ENCODE measurements at places on chromosomes 4 and X. TPM values are rescaled to one million over a fixed set of nuclear protein-coding genes. Genes with fewer than 3 reads are reported as not detected.

NIPAL1 gene
- total RNA-seq, result 0.53 TPM

TMPRSS11A gene
- total RNA-seq, result not detected

TREX2 gene
- not detected for total RNA-seq

NXF2B gene
- not detected for total RNA-seq

KLF3 gene
- total RNA-seq, result 20.6 TPM

ATP2B3 gene
- 0.10 TPM for total RNA-seq

STARD8 gene
- total RNA-seq, result 13.2 TPM

DNA sequence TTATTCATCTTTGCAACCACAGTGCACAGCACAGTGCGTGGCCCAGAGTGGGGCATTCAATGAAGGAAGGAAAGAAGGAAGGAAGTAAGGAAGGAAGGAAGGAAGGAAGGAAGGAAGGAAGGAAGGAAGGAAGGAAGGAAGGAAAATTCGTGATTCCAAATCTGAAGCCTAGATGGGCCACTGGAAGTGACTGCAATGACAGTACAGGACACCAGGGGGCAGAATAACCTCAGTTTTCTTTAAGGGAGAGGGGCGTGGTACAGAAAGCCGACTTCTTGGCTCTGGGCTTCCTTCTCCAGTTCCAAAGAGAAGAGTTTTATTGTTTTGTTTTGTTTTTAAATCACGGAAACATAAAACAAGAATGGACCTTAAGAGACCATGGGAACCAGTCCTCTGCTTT, 47.8 kb downstream of the APLN start:
- DNase-seq, result peak; percentile 42

DNA sequence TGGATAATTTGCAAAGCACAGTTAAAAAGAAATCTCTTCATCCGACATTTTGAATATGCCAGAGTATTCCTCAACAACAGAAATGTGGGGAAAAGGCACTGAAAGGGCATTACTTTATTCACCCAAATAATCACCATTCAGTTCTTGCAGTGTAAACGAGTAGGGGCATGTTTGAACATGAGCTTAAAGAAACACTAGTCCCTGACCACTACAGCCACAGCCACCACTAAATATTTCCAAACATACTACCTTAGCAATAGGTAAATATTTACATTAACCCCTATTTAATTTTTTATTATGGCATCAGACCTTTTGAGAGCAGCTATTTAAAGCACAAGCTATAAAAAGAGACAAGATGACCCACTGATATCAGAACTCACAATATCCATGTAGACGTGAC, 27.6 kb downstream of the MCF2 start:
- no peak for DNase-seq

DNA sequence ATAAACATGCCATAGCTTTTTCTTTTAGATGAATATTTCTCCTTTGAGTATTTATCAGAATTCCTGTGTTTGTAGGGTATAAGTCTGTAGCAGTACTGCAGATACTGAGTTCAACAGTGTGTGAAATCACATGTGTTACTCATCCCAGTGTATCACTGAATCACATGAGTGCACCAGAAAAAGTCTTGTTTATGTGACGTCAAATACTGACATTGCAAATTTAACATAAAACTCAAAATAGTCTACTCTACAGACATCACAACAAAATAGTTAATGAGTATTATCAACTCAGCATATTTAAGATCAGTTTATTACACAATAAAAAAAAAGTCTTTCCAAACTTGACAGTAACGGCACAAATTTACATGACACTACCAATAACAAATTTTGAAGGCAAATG, 221.3 kb downstream of the DCTD start:
- DNase-seq, result no peak

DNA sequence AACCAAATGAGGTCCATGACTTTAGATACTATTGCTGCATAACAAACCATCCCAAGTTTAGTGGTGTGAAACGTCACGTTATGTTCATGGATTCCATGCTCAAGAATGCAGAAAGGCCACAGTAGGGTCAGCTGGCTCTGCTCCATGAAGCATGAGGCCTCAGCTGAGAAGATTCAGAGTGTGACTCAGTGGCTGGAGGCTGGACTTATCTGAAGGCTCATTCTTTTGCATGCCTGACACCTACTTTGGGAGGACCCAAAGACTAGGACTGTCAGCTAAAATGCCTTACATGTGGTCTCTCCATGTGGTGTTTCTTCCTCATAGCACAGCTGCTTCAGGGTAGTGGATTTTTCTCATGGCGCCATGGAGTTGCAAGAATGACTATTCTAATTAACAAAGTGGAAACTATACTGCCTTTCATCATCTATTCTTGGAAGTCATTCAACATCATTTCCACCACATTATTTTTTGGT, 11.5 kb upstream of the CCDC149 start:
- DNase-seq, result no peak

- no peak for DNase-seq
Measured at GRCh38 chrX:53244610-53245009, 19.6 kb upstream of the KDM5C start.

DNA sequence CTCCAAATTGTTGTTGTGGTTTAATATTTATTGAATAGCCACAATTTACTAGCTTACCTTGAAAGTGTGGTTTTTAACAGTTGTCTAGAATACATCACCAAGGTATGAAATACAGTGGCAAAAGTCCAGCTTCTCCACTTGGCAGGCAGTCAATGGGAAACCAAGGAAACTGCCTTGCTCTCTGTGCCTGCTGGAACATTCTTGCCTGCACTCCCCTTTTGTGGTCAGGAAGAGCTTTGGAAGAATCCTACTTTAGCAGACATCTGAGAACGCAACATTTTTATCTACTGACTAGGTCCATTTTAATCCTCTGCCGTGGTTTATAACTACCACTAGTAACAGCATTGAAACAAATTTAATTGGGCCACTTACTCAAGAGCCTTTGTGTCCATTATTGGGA, 64.5 kb downstream of the TENM3 start:
- no peak for DNase-seq

DNA sequence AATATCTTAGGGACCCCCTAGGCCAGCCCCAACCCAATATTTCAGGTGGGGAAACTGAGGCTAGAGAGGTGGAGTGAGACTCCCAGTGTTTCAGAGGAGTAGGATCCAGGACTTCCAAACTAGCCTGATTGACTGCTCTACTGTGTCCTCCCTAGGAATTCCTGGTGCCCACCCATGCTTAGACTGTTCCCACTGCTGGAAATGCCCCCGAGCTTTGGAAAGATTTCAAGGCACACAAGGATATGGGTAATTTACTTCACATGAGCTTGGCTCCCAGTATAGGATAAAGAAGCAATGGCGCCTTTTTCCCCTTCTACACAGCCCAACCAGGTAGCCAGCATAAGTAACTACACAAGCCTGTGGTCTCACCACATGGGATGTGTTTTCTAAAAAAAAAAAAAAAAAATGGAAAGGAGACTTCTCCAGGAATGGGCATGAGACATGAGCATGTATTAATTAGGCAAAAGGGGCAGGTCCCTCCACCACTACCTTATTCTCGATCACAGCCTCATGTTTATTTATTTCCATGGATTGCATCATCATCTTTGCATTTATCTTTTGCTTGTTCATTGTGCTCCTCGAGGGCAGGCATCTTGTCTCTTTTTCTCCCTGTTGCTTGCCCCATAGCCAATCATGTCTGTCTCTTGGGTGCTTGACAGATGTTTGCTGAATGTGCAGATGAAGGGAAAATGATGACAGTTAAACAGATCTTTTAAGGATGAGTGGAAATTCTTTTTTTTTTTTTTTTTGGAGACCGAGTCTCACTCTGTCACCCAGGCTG, 66.7 kb downstream of the DRD5 start:
- no peak for DNase-seq

DNA sequence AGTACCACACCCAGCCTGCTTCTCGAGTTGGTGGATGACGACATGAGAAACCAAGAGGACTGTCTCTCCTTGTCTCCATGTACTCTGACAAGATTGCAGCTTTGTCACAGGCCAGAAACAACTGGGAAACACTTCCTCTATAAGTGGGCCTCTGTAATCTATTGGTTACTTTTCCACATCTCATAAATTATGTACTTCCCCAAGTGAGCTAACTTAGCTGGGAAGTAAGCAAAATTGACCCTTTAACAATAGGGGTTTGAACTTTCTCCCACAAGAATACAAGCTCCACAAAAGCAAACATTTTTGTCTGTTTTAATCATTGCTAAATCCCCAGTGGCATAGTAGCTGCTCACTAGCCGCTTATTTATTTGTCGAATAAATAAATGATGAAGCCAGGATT, 14.1 kb upstream of the USO1 start:
- DNase-seq, result no peak

- no peak for DNase-seq
Measured at GRCh38 chrX:153974726-153975286, 2.3 kb downstream of the TMEM187 start.

DNA sequence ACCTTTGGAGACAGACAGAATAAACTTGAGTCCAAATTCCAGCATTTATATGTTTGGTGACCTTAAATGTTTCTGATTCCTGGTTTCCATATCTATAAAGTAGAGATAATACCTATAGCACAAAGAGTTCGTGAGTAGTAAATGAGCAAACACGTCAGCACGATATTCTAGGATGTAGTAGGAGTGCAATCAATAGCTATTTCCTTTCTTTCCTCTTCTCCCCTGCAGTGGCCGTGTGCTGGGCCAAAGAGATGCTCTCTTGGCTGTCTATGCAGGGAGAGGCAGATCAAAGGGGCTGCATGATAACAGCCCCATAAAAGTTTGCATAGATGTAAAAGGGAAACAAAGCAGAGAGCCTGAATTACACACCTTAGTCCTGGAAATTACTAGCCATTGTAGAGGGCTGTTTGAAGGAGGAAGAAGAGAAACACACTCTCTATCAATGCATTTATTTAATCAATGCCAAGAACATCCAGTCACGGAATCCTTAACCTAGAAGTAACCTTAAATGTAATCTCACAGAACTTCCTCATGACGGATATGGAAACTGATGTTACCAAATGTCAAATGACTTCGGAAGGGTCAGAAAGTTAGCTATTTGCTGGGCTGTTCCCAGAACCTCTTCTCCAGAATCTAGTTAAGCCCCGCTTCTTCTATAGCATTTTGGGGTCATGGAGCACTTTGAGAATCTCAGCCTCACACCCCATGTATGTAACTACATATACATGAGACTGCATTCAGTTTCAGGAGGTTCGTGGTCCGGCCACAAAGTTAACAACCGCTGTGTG, 35.5 kb upstream of the PLAC8 start:
- DNase-seq, result no peak

DNA sequence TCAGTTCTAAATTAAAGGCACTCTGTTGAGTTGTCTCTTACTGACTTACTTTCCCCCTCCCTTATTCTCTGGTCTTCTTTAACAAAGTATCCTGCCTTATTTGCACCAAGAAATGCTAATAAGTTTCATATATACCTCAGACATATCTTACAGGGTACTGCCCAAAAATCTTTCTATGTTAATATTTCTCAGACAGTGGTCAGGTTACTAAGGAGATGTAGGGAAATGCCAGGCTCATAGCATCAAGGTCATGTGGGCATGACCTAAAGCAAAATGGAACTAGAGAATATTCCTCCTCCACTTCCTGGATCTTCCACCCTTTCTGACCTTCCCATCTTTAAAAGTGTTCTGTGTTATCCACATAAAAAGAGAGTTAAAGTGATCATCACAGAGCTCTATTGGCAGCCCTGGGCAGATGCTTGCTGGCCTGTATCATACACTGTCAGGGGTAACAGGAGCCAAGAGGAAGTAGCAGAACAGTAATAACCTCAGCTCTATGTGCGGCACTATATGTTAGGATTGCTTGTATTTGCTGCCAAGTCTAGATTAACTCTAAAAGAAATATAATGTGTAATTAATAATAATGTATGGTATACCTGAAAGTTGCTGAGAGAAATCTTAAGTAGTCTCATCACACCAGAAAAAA, 74.3 kb downstream of the IQCM start:
- DNase-seq, result no peak

GRCh38 chr4:54945838-54946237, 179.6 kb downstream of the KDR start:
- no peak for DNase-seq

- no peak for DNase-seq
Measured at GRCh38 chr4:88719381-88719780, 21.8 kb upstream of the NAP1L5 start.

DNA sequence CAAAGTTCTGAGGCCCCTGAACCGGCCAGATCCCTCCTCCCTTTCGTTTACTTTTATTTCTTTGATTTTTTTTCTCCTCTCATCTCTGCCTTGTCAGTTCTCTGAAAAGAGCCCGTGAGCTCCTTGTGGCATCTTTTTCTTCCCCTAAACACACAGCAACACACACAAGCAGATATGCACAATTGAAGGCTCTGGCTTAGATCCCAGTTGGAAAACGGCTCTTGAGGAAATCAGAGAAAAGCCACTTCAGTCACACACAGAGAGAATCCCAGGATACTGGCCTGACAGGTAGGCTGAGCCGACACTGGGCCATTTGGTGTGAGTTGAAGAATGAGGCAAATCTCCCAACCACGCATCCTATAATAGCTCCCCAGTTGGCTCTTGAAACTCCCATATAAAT, 12.9 kb downstream of the DIPK2B start:
- no peak for DNase-seq

- no peak for DNase-seq
Measured at GRCh38 chrX:129798888-129799287, 19.1 kb downstream of the SASH3 start.

- DNase-seq, result no peak
Measured at GRCh38 chrX:153831429-153832150, 1.2 kb upstream of the PDZD4 start.

DNA sequence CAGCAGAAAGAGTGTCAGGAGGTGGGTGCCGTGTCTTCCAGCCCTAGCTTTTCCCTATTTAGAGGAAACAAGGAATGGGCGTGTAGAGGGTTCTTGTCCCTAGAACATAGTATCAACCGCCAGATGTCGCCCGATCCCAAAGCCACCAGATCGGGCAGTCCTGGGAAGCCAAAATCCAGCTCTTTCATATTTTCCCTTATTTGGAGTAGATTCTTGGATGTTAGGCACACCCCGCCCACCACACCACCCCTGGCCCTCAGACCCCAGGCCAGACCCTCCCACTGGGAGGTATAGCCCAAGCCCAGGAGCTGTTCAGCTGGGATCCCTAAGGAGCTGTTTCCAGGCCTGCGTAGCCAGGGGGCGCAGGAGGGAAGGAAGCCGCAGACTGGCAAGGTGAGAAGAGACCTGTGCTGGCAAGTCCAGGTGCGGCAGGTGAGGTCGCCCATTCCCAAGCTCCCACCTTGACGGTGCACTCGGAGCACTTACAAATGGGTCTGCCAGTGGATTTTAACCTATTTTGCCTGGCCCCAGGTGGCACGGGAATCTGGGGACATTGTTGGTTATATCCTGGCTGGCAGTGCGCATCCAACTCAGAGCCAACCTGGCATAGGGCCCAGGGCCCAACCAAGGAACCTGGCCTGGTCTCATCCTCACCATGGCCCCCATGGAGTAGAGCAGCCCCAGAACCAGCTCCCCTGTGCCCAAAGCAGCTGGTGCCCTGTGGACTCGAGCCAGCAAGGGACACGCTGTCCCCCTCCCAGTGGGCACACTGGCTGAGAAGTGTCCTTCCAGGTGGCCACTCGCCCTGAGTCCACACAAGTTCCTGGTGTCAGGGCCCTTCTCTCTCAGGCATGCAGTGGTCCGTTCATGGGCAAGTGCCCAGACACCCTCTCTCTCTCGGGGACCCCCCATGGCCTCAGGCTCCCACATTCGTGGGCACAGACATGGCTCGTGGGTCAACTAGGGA, 811 bp downstream of the FLNA start:
- DNase-seq, result peak; percentile 72

Measured in left cardiac atrium (tissue), 4 donors.